Right lobe of liver (tissue), 6 donors: ENCODE measurements at places on chromosomes 5 and 9. TPM values are rescaled to one million over a fixed set of nuclear protein-coding genes. Genes with fewer than 3 reads are reported as not detected.

The MSMP gene
- not detected for total RNA-seq

The SOX30 gene
- not detected for total RNA-seq

- DNase-seq: no peak
These were observed 362.4 kb upstream of the RIOK2 start for GRCh38 chr5:97545446-97545845.

DNA sequence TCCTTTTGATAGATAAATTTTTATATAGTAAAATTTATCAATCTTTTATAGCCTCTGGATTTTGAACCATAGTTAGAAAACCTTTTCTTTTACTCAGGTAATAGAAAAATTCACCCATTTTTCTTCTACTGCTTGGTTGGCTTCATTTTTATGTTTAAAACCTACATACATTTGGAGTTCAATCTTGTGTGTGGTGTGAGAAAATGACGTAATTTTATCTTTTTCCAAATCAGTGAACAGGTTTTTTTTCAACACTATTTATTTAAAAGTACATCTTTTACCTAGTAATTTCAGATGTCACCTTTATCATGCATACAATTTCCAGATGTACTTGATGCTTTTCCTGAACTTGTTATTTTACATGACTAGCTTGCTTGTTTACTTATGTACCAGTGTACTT is 200.2 kb downstream of the TRIM36 start:
- no peak for DNase-seq

- DNase-seq: no peak
These were observed 239.6 kb downstream of the FANCC start for GRCh38 chr9:95077766-95078370.

The GKAP1 gene
- total RNA-seq: 7.4 TPM

The CCDC192 gene
- total RNA-seq: not detected

GRCh38 chr9:106718936-106719335 is 144.0 kb upstream of the ZNF462 start:
- DNase-seq: no peak

DNA sequence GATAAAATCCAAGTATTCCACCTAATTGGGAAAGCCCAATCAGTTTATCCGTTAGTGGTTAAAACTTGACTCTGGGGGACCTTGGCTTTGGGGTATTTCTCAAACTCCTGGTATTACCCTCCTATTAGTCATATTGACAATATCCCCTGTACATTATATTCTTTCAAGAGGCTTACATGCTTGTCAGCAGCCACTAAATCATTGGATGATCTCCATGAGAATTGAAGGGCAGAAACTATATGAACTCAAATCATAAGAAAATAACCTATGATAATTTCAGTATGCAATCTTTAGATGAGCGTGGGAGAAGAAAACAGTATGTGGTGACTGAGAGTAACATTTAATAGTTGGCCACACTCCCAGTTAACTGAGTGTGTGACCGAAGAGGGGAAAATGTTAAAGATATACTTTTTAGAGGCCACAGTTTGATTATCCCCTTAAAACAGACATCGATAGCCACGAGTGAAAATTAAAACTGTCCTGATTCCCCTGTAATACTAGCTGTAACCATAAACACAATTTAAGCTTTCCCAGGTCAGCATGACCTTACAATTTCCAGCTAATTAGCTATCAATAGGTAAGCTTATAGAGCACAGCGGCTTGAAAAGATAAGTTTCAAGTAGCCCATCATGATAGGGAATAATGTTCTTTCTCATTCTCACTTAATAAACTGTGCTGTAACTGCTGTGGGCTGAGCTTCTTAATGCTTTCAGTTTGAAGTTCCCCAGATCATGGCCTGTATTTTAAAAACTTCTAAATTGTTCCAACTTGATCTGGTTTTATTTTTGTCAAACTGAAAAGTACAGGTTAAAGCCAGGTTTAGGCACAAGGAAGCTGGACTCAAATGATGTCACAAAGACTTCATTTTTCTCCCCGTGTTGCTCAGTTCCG is 58.6 kb downstream of the PUM3 start:
- DNase-seq: no peak
